Stimulated activated CD4-positive, alpha-beta T cell treated with anti-CD3 and anti-CD28 coated beads, Interleukin-4, amount 100 ng/mL, for 48 hours (primary cell): ENCODE measurements at places on chromosomes 6 and 20.

GRCh38 chr20:52493171-52493721, 301.7 kb upstream of the ZFP64 start:
- no peak for DNase-seq

- no peak for DNase-seq
Observed at GRCh38 chr20:53033176-53033575, 61.0 kb downstream of the TSHZ2 start.

- no peak for DNase-seq
Observed at GRCh38 chr6:35321091-35321490, 21.3 kb upstream of the PPARD start.

DNA sequence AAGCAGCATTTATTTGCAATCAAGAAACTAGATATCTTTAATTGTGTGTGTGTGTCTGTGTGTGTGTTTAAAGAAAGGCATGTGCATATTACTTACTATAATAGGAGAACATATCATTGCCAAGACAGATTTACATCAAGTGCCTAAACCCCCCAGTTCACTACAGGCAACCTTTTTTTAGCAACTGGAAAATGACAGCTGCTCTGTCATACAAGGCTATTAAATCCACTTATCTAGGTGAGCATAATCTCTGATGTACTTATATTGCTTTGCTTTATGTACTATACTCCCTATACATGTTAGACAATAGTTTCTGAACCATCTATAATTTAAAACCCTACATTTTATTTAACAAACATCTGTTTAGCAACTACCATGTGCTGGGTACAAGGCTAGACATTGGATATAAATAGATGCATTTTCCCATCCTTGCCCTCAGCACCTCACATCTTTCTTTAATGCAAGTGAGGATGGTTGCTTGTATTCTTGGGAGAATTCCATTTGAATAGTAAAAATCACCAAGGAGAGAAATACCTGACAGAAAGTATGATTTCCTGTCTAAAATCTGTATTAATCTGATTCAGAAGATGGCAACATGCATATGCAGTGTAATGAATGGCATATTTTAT, 398.3 kb downstream of the LAMA2 start:
- DNase-seq: no peak

DNA sequence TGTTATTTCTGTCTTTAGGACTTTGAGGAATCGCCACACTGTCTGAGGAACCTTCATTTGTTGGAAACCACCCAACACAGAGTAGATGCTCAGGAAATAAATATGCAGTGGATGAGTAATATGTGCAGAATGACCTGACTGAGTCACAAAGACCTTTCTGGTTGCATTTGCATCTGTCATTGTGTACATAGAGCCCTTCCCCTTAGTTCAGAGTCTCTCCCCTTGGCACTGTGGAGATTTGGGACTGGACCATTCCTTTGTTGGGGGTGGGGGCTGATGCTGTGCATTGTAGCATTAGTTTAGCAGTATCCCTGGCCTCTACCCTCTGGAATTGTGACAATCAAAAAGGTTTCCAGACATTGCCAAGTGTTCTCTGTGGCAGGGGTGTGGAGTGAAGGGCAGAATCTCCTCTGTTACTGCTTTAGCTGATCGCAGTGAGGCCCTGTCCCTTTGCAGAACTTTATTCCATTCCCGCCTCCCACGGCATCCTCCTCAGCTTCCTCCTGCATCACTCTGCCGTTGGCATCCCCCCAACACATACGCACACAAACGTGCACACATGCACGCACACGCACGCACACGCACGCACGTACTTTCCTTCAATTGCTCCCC, 64.5 kb downstream of the EYA2 start:
- DNase-seq: no peak
